ENCODE measurements at places on chromosomes 1 and 21.
A peak's percentile ranks its signal among the peaks of the same experiment; 100 is the strongest.

- no peak for DNase-seq
Observed at GRCh38 chr1:187837787-187838186, 1009.0 kb downstream of the PLA2G4A start.

DNA sequence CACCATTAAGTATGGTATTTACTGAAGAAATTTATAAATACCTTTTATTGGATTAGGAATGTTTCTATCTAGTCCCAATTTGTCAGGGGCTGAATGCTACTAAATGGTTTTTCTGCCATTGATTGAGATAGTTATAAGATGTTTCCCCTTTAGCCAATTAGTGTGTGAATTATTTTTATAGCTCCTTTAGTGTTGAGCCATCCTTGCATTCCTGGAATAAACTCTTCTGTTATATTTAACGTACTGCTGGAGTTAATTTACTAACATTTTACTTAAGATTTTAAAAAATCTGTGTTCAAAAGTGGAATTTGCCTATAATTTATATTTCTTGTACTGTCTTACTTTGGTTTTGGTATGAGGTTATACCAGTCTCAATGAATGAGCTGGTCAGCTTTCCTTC, 25.4 kb upstream of the LRRC3 start:
- no peak for DNase-seq

- no peak for DNase-seq
Observed at GRCh38 chr1:31535561-31535960, 40.8 kb upstream of the TINAGL1 start.

DNA sequence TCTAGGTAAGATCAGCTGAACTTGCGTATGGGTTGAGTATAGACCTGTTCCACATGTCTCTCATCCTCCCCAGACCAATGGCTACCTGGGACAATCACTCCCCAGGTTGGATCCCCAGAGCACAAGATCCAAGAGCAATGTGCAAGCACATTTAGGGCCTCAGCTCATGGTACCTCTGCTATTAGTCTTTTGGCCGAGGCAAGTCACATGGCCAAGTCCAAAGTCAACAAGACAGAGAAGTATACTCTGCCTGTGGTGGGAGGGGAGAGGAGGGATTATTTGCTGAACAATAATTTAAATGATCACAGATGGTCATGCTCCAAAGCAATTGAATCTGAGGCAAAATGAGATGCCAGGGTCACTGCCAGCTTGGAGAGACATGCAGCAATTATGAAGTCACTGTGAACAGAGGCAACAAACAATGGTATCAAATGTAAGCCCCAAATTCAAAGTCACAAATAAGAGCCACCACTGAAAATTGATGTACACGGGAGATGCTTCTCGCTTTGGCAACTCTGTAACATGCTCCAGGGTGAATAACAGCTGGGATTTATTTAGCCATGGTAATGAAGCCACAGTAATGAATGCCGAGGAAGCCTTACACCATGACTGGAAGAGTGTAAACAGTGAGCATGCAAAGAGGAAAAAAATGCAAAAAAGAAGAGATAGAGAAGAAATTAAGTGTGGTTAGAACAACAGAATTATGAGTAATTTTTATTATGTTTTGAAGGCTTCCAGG, 149.1 kb downstream of the ZNF281 start:
- DNase-seq: no peak

DNA sequence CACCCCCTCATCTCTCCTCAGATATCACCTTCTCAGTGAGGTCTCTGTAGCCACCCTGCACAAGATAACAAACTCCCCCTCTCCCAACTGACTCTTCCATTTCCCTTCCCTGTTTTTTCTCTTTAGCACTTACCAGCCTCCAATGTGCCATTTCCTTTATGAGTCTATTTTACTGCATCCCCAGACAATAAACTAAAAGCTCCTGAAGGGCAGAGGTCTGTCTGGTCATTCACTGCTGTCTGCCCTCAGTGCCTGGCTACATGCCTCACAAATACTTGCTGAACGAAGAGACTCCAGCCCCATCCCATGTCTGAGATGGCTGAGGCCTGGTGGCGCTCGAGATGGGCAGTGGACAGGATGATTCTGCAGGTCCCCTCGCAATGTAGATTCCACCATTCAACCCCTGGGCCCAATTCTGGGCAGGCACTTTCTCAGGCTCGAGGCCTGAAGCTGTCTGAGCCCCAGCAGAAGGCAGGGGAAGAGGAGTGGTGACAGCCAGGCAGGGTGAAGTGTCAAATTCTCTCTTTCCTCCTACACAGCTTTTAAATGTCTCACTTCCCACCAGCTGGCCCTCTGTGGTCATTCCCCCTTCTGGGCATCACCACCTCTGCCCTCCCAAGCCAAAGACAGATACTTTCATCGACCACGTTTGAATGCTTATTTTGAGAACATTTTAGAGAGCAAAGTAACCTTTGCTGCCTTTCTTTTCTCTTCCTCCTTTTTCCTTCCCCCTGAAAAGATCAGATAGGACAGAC, 6.6 kb downstream of the LRRN2 start:
- DNase-seq: no peak

DNA sequence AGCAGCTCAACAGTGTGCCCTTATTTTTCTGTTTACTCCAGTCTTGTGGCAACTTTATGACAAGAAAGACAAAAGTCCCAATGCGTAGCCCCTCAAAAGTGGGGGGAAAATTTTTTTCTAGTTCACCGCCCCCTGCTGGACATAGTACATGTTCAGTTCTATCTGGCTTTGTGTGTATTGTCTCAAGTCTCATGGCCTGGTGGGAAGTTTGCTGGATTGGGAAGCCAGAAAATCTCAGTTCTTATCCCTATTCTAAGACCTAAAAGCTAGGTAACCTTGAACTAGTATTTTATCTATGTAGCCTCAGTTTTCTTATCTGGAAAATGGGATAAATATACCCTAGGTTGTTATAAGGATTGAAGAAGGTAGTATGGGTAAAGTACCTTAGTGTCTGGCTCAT, 55.8 kb upstream of the LDLRAP1 start:
- DNase-seq: peak; percentile 55

DNA sequence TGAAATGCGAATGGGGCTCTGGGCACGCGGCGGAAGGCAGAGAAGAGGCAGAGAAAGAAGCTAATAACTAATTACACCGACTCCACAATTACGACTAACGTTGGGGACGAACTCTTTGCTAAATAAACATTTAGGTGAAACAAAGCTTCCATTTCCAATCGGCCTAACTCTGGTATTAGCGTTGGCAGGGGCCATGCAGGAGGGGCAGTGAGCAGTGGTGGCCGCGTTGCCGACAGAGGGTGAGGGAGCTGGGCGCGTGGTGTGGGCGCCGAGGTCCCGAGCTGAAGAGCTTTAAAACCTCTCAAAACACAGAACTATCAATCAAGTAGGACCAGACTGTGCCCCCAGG, 553 bp upstream of the NDUFV3 start:
- no peak for DNase-seq

DNA sequence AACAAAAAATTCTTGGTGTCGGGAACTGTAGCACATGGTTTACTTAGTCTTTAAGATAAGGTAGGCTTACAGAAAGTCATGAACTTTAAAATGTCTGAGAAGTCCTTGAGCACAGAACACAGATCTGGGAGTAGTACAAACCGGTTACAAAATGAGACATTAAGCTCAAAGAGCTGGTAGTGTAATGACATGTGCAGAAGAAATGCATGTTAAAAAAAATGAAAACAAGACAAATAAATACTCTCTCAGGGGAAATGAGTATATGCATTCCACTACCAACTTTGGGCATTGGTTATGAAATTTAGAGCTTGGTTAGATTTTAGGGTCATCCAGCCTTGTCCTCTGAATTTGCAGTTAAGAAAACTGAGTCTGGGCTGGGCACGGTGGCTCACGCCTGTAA, 91.5 kb upstream of the F3 start:
- DNase-seq: no peak

- DNase-seq: no peak
Observed at GRCh38 chr1:38068220-38068979, 21.8 kb upstream of the POU3F1 start.

DNA sequence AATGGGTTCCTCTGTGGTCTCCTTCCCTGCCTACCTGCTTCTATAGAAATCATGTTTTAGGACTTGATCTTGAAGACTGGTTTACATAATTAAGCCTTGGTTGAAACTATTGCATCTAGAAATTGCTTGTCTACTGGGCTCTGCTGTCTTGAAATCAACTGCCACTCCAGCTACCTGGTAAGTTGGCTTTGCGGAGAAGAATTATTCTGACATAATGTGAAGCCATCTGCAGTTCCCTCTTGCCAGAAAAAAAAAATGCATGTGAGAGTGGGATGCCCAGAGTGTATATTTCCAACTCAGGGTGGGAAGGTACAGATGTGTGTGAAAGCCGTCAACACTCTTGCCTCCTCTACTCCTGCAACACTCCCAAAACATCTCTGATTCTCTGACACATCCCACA, 27.2 kb downstream of the C8B start:
- DNase-seq: no peak

GRCh38 chr1:42765832-42766740, 742 bp downstream of the P3H1 start:
- DNase-seq: no peak

DNA sequence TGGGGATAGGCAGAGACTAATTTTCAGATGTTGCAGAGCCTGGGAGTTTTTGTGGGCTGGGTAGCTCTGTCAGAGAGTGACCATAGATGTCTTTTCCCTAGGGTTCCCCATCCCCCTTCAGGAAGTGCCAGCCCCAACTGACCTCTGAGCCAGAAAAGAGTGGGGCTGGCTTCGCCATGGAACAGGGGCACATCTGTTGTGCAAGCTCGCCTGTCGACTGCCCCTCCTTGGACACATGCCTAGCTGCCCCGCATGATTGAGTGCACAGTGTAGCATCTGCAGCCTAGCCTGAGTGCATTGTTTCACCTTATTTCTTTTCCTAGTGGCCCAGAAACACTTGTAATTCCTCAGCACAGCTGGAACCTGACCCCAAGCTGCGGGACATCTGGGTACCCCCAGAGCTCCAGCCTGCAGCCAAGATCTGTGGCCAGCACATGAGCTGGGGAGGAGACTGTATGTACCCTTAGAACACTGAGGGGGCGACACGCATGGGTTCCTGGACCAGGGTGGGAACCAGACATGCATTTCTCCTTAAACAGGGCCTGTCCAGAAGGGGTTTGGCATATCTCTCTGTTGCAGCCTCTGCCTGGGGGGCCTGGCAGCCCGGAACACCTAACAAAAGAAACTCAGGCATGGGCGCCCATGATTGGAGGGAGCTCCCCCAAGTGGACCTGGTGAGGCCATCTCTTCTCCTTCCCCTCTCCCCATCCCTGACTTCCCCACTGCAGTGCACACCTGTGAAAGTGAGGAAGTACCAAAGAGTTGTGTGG, 55.2 kb downstream of the SYT14 start:
- DNase-seq: no peak

- no peak for DNase-seq
Observed at GRCh38 chr1:174153085-174153824, 6.1 kb upstream of the RABGAP1L start.

- no peak for DNase-seq
Observed at GRCh38 chr1:42305639-42306038, 29.4 kb downstream of the FOXJ3 start.

GRCh38 chr1:145828367-145829026, 4.5 kb downstream of the POLR3C start:
- no peak for DNase-seq

GRCh38 chr1:7620196-7620595, 150.9 kb upstream of the VAMP3 start:
- no peak for DNase-seq

DNA sequence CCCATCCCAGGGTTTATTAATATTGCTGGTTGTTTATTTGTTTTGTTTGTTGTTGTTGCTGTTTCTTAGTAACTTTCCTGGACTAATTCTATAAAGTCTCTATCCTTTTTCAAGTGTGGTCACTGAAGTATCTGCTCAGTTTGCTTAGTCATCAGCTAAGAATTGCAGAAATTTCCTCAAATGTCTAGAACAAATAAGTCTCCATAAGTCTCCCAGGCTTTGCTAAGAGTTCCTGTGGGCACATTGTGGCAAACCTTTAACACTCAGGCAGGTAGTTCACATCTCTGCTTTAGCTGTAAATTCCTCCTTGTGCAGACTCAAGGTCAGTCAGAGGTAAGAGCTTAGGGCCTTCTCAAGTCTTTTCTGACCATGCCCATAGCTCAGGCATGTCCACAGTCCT, 38.9 kb upstream of the C1orf185 start:
- no peak for DNase-seq

GRCh38 chr1:167541003-167541402, 12.6 kb downstream of the CREG1 start:
- DNase-seq: no peak

DNA sequence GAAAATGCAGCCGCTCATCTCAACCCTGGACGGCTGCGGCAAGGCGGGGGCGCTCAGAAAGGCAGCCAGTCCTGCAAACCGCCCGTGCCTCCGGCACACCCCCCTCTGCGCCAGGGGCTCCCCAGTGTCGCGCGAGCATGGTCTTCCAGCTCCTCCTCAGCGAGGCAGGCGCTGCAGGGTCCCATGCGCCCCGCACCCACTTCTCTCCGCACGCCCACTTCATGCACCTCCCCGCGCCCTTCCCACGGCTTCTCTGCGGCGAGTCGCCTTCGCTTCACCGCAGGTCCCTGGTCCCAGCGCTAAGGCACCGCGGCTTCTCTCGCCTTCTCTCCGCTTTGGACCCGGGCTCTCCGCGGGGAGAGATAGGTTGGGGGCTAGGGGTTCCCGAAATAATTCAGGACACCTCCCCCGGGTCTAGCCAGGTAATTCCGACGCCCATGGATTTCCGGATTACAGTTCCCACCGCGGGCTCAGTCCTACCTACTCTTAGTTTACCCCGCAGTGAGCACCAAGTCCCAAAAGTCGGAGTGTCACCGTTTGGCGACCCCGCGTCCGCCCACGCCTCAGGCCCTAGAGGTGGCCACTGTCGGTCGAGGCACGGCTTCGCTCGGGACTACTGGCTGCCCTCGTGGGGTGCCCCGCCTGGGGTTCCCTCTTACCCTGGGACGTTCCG, 67.5 kb downstream of the SYT2 start:
- DNase-seq: no peak

GRCh38 chr1:217747156-217747769, 116.1 kb downstream of the SPATA17 start:
- no peak for DNase-seq

DNA sequence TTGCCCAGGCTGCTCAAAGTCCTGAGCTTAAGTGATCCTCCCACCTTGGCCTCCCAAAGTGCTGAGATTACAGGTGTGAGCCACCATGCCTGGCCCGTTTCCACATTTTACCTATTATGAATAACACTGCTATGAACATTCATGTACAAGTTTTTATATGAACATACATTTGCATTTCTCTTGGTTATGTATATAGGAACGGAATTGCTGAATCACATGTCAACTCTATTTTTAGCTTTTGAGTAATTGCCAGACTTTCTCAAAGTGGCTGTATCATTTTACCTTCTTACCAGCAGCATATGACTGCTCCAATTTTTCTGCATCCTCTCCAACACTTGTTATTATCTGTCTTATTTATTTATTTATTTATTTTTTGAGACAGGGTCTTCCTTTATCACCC, 2.7 kb downstream of the SPATA21 start:
- no peak for DNase-seq

- DNase-seq: no peak
Observed at GRCh38 chr1:9241891-9242290, 7.3 kb downstream of the H6PD start.

- DNase-seq: peak; percentile 45
Observed at GRCh38 chr1:117093870-117094621, 27.5 kb downstream of the TRIM45 start.
